ENCODE measurements at places on chromosomes 3 and 15. TPM values are rescaled to one million over a fixed set of nuclear protein-coding genes. Genes with fewer than 3 reads are reported as not detected.

PBRM1 gene
- 47.6 TPM for total RNA-seq

CCDC39 gene
- total RNA-seq = not detected

GRCh38 chr15:30953731-30954378 is 37.6 kb downstream of the MTMR10 start:
- DNase-seq = no peak

PLAAT1 gene
- total RNA-seq = not detected

DNA sequence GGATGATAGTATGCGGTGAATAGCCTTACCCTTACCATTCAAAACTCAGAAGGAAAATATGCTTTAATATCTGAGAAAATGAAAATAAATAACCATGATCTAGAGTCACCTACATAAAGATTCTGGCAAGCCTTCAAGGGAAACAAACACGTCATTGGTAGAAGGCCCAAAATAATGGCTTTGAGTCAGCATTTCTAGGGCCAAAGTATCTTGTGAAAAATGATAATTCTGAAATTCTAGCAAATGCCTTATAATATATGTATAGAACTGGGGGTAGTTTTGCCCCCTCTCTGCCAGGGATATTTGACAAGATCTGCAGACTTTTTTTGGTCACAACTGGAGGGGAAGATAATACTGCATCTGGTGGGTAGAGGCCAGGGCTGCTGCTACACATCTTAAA is 15.4 kb downstream of the PLSCR1 start:
- no peak for DNase-seq

DNA sequence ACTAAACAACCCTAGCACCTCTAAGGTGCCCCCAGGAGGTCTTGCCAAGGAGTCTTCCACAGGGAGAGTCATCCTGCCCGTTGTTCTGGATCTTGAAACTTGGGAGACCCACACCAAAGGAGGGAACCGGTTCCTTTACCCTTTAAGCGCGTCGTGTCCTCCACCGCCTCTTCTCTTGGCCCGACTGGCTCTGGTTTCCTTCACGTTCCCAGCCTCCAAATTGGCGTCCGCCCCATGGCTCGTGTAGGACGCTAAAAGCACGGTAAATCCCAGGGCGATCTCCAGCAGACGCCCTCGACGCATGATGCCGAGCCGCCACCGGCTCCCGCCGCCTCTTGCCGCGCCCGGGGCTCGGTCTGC is 1.1 kb downstream of the FBN1 start:
- DNase-seq = no peak

- no peak for DNase-seq
These were observed 27.1 kb upstream of the MAP3K13 start for GRCh38 chr3:185335799-185336198.

GRCh38 chr3:134495980-134496379 is 10.1 kb downstream of the CEP63 start:
- DNase-seq = no peak

GRCh38 chr3:60046210-60046609 is 996.4 kb upstream of the CFAP20DC start:
- DNase-seq = no peak

DNA sequence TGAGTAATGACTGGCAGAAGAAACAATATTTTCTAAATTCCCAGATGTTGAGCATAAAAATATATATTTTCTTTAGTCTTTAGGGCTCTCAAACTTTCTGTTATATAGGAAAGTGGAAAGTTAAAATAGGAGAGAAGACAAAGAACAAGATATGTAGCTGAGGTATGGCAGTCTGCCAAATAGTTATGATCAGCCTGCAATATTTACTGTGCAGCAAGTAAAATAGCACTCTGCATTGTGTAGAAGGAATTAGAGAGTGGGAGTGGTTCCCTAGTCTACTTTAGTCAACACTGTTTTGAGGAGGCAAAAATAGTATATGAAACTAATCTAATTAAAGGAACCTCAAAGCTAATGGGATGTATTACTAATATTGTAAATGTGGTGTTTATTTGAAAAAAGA is 978.1 kb upstream of the ALCAM start:
- DNase-seq = no peak

All from CD4-positive, alpha-beta T cell (primary cell).